GM13976 (cell line): ENCODE measurements at places on chromosomes 4 and X.
A peak's percentile ranks its signal among the peaks of the same experiment; 100 is the strongest.

GRCh38 chr4:55634417-55635128, 1.5 kb downstream of the NMU start:
- no peak for DNase-seq

DNA sequence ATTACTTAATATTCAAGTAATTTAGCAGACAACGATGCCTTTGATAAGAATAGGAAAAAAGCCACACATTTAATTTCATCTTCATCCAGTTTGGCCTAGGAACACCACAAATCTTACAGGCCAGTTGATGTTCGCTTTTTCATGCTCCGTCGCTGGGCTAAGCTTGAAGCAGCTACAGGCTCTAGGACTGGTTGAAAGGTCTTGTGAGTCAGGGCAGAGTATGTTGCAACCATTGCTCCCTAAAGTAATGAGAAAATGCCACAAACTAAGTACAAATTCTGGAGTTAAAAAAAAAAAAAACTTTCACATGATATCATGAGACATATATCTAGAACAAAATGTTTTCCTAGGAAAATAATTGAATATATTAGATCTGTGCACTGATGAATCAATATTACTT, 123.8 kb downstream of the RPS6KA6 start:
- no peak for DNase-seq

GRCh38 chr4:22991576-22991975, 298.8 kb downstream of the GBA3 start:
- no peak for DNase-seq

DNA sequence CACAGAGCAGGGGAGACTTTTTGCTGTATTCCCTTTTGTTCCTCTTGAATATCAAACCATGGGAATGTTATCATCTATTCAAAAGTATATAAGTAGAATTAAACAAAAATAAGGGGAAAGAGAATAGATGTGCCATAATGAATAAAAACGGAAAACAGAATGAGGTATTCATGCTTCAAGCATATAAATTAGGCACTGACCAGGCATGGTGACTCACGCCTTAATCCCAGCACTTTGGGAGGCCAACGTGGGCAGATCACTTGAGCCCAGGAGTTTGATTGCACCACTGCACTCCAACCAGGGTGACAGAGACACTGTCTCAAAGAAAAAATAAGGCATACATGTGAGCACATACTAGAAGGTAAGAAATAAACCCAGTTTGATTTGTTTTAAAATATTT, 16.3 kb upstream of the NEUROG2 start:
- DNase-seq = no peak

- no peak for DNase-seq
Measured at GRCh38 chr4:161463436-161463835, 700.4 kb downstream of the FSTL5 start.

DNA sequence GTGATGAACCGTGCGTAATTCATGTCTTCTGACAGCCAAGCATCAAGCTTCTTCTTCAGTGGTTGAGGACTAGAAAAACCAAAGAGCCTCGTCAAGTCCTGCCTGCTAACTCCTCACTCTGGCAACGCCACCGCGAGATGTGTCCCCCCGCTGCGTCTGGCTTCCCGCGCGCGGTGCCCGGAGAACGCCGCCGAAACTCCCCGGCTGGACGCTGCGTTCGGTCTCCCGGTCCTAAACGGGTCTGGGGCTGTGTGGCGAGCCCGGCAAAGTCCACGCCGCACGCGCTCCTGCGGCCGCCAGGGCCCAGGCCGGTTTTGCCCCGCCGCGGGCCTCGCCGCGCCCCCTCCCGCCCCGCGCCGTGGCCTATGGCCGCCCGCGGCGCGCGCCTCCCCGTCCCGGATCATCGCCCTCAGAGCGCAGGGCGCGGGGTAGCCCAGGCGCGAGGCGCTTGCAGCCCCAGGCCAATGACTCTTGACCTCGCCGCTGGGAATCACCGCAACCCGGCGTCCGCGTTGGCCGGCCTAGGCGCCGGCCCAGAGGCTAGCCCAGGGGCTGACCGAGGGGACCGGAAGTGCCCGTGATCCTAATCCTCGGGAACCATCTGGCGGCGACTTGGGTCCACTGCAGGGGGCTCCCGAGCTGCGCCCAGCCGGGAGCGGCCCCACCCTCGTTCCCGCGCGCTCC, at the start of gene AADAT:
TSS of gene AADAT (minus strand) at position 289 of the 684 bp plus-strand sequence. CDS start at position 23, 266 bp downstream.
- peak; percentile 72 for DNase-seq

DNA sequence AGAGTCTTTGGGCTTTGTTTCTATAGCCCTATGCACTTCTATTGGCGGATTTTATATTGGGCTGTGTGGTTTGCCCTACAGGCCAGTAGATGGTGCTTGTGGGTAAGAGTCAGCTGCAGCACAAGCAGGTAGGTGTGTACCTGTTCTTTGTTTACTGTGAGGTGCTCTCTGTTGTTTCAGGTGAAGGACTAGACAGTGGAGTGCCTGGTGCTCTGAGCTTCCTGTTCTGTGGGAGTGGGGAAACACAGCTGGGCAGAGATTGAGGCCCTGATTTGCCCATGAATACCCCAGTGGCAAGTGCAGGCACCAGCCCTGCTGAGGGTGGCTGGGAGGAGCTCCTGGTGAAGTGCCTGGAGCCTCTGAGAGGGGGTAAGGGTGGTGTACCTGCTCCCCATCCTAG, 26.3 kb upstream of the UCP1 start:
- peak; percentile 33 for DNase-seq
